ENCODE measurements at places on chromosomes 7 and 10.

DNA sequence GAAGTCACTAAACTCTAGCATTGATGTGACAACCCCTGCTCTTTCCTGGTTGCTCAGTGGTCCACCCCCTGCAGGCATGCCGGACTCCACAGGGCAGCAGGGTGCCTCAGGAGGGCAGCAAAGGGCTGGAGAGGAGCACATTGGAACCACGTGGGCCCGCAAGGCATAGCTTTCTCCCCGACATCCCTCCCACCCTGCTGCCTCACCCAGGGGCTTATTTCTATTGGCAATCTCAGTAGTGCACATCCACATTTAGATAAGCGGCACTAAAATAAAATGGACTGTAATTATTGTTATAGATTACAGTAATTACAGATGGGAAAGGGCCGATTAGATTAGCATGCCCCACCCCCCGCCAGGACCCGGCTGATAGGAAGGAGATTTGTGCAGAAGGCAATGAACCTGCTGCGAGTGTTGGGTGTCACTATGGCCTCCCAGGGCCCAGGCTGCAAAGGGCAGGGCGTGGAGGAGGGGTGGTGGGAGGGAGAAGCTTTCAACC, 580.1 kb downstream of the GRID1 start:
- DNase-seq, result no peak

GRCh38 chr10:30877111-30877510, 154.6 kb downstream of the ZNF438 start:
- peak; percentile 12 for DNase-seq

DNA sequence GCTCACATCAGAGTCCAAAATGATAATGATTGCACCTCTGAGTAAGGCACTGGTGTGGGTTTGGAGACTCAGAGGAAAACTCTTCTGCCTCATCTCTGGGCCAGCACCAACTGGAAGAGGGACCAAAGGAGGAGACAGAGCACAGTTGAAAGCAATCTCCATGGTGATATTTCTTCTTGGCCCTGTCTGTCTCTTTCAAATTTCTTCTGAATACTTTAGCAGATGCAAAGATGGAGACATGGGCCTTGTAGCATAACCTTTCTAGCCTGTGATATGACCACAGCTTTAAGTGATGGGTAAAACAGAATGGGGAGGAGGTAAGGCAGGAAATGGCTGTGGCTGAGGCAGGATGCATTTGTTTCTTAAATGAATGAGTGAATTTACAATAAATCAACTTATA, 12.2 kb upstream of the GIMAP7 start:
- no peak for DNase-seq

DNA sequence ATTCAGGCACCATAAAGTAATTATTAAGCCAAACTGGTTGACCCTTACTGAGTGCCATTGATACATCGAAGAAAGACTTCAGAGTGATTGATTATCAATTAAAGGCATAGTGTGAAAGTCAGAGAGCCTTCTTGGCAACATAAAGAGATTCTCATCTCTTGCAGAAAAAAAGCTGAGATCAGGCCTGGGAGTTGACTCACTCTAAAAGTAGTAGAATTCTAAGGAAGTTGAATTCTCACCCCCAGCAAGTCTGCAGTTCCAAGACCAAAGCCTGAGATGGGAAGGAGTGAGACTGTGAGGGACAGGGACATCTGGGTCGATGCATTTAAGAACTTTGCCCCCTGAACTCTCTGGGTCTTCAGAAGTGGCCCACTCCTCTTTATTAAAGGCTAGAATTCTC, 21.6 kb upstream of the ERCC6 start:
- DNase-seq, result peak; percentile 32

DNA sequence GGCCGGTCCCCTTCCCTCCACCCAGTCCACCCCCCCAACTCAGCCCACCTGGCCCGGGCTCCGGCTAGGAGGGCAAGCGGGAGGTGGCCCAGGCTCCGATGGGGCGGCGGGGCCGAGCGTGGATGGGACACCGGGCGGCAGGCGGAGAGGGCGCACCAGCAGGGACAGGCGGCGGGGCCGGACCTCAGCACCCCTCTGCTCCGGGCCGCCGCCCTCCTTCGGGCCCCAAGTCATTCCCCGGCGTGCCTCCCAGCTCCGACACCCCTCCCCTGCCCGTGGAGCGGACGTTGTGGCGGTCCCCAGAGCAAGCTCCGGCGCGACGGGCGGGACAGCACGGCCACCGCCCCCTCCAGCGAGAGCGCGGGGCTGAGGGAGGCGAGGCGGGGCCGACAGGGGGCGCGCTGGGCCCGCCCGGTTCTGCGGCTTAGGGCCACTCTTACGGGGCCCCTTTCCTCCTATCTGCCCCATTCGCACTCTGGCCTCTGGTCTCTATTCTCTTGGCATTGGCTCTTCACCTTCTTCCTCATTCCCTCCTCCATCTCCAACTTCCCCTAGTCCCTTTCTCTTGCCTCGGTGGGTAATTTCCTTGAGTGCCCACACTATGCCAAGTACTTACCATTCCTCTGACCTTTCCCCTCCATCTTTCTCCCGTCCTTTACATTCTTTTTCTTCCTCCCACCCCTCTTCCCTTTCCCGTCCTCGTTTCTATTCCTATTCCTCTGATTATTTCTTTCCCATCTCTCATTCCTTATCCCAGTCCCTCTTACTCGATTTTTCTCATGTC, 701 bp upstream of the GBX1 start:
- no peak for DNase-seq

GRCh38 chr10:27391916-27392315, 112.2 kb upstream of the RAB18 start:
- no peak for DNase-seq

GRCh38 chr10:131130025-131130424, 181.5 kb downstream of the TCERG1L start:
- DNase-seq, result no peak

DNA sequence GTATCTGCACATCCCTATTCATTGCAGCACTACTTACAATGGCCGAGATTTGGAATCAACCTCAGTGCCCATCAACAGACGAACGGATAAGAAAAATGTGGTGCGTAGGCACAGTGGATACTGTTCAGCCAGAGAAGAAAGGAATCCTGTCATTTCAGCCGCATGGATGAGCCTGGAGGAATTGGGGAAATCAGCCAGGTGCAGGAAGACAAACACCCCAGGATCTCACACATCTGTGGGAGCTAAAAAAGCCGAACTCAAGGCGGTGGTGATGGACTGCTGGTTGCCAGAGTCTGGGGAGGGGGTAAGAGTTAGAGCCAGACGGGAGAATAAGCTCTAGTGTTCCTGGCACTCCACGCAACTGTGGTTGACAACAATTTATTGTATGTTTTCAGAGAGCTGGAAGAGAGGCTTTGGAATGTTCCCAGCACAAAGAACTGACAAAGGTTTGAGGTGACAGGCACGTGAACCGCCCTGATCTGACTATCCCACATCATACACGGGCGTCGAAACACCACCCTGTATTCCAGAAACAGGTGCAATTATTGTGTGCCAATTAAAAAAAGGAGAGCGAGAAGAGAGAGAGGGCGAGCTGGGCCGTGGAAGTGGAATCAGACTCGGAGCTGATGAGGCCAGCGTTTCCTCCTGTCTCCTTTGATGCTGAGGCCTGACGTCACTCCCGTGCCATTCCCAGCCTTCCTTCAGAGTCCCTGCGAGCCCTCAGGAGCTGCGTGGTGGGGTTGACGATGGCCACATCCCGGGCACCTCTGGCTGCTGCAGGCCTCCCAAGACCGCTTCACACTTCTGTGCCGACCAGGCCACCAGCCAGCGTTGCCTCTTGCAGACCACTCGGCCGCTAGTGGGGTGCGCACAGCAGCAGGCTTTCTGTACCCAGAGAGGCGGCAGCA, 189.5 kb downstream of the DNAJB6 start:
- no peak for DNase-seq

DNA sequence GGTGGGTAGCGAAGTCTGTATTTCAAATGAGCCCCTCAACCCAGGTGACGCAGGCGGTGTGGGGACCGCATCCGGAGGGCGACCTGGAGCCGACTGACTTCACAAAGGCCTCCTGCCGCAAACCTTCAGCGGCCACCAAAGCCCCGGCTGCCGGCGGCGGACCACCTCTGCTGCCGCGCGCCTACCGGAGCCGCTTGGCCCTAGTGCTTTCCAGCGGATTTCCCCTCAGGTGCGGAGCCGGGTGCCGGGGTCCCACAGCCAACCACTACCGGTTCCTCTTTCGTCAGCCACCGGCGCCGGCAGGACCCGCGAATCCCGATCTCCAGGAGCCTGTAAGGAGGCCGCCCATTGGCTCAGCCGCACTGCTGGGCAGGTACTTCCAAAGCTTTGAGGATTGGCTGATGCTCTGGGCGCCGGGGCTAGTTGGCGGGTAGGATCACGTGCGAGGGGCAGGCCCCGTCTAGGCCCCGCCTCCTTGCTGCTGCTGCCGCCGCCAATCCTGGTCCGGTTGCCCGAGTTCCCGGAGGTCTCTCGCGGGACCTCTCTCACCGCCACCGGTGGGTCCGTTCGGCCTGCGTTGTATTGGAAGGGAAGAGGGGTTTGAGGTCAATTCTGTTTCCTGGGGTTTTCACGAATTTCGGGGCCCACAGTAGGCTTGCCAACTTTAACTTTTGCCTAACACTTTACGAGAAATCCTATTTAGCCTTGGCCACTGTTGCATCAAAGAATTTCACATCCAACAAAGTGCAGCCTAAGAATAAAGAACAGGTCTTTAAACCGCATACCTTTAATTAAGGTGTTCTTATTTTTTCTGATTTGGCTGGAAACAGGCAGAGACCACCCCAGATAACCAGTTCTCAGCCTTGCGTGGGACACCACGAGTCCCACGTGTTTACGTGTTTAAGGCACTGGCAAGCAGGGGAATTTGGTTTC, at the start of gene GSTO2:
Gene GSTO2 (plus strand): TSS at position 472 of the 933 bp plus-strand sequence. CDS start 5,732 bp downstream, outside the sequence.
- no peak for DNase-seq

- DNase-seq, result no peak
Observed at GRCh38 chr7:107208024-107208521, 39.3 kb downstream of the HBP1 start.

DNA sequence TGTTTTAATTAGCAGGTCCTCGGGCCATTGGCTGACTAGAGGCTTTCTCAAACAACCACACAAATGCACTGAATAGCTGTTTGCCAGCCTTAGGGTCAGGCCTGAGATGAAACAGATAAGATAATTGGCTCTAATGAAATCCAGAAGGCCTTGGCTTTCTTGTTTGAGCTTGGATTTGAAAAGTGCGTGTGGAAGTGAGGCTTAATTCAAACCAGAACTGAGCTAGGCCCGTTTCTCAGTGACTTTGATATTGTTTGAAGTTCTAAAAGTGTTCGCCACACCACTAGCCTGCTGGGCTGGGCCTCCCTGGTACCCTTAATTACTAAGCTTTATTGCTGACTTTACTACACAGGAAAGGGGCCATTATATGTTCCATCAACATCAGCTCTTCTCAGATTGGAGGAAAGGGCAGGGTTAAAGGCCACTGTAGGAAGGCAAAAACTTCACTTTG, 270.6 kb downstream of the TWIST1 start:
- no peak for DNase-seq

DNA sequence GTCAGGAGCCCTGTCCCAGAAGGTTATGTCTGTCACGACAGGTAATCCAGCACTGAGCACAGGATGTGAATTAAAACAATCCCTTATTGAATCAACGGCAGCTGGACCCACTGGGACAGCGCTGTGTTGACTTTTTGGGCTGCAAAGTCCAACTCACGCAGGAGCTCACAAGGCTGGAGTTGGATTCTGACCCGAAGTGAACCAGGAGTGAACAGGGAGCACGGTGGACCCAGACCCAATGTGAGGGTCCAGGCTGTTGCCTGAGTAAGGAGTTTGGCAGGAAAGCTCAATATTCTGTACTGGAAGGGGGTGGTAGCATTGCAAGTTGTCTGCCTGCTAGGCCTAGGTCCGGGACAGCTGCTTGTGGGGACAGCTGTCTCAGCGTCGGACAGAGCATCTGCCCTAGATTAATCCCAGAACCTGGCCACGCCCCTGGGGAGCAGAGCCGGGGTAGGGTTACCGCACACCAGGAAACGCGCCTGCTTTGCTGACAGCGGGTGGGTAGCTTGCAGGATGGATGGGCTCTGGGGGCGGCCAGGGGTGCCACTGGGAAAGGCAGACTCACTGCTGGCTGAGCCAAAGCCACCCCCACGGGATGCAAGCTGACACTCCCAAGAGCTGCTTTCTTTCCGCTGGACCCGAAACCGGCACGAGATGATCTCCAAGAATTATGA, 24.0 kb downstream of the COL26A1 start:
- peak; percentile 21 for DNase-seq

- DNase-seq, result peak; percentile 72
Observed at GRCh38 chr10:50224330-50224952, 26.9 kb downstream of the ASAH2 start.

DNA sequence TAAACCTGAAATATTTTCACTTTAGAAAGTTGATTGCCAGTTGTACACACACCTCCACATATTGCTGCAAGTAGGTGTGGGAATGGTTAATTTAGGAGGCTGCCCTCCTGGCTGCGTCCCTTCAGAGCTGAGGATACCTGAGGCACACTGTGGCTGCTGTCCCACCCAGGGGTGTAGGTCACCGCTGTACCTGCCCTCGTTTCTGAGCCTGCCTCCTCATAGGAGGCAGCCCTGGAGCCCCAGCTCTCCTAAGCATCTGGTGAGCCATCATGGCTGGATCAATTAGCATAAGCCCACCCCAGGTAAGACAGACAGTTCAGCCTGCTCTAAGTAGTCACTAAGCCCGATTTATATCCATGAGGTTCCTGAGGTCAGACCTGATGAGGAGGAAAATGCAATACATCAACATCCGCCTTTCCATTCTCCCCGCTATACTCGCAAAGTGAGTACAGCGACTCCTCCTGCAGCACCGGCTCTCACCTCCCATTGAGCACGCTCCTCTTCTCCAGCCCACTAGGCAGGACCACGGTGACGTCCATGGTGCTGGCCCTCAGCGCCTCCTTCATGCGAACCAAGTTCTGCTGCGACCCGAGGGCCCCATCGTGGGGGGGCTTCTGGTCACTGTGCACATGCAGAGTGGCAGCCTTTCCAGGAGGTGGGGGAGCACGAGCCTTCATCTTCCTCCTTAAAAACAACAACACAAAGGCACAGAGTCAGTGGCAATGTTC, 97.2 kb downstream of the COBL start:
- DNase-seq, result no peak

GRCh38 chr10:70585578-70586169, 16.9 kb downstream of the PRF1 start:
- no peak for DNase-seq

GRCh38 chr7:149707448-149707886, 65.9 kb downstream of the ZNF467 start:
- peak; percentile 41 for DNase-seq

DNA sequence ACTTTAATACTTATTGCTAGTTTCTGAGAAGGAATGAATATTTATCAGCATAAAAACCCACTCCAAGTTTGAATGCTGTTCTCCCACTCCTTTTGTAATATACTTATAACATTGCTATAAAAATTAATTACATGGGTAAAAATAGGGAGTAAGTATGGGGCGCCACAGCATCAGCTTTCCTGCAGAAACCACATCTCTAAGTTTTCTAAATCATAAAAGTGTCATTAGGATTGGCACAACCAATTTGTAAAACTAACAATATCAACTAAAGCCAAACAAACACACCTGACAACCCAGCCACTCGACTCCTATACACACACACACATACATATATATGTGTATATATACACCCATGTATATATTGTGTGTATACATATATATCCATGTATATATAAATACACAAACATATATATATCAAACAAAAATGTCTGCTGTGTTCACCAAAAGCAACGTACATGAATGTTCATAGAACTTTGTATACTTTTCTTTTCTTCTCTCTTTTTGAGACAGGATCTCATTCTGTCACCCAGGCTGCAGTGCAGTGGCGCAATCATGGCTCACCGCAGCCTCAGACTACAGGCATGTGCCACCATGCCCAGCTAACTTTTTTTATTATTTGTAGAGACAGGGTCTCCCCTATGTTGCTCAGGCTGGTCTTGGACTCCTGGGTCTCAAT, 14.8 kb upstream of the LRRC17 start:
- DNase-seq, result no peak

Measured in EL (cell line).